ENCODE measurements at places on chromosomes 3 and 15.

DNA sequence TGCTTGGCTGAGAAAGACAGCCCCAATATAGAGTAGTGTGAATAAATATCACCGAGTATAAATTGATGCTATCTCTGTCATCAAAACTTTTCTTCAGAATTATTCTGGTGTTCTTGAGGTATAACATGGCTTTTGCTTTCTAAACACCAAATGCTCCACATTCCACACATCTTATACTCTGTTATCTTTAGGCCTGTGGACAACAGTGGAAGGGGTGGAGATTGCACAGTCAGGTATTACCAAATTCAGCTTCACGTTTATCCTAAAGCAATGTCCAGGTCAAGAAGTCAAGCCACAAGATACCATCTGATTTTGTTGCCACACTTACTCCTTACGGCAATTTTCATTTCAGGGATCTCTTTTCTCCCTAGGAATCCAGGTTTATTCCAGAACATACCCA, 394.8 kb downstream of the SI start:
- DNase-seq = no peak

GRCh38 chr3:184727357-184728009, 15.6 kb upstream of the MAGEF1 start:
- DNase-seq = peak; percentile 63

- no peak for DNase-seq
Measured at GRCh38 chr3:143529018-143529478, 319.2 kb downstream of the SLC9A9 start.

DNA sequence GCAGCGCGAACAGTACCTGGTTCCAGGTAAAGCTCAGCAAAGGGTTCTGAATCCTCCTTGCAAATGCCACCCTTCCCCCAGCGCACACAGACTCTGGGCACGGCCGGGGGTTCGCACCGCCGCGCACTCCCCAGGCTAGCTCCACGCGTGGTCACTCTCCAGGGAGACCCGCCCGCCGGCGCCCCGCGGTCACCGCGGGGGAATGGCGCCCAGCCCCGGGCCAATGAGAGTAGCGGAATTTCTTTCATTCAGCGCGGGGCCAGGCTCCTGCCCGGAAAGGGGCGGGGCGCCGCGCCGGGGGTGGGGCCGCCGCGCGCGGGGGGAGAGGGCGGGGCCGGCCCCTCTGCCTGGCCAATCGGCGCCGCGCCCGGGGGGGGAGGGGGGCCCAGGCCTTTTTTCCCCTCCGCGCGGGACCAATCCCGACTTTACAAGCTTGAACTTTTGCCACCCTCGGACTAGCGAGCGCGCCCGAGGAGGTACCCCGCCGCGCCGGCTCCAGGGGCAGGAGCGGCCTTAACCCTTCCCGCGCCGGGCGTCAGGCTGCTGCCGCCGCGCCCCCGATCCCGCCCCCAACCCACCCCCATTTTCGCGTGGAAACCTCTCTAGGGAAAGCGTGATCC, 1.1 kb upstream of the SMAD6 start:
- peak; percentile 85 for DNase-seq

GRCh38 chr3:184156522-184156955, 1.4 kb downstream of the DVL3 start:
- DNase-seq = peak; percentile 70

GRCh38 chr15:42584031-42584765, 8.8 kb downstream of the STARD9 start:
- DNase-seq = no peak

DNA sequence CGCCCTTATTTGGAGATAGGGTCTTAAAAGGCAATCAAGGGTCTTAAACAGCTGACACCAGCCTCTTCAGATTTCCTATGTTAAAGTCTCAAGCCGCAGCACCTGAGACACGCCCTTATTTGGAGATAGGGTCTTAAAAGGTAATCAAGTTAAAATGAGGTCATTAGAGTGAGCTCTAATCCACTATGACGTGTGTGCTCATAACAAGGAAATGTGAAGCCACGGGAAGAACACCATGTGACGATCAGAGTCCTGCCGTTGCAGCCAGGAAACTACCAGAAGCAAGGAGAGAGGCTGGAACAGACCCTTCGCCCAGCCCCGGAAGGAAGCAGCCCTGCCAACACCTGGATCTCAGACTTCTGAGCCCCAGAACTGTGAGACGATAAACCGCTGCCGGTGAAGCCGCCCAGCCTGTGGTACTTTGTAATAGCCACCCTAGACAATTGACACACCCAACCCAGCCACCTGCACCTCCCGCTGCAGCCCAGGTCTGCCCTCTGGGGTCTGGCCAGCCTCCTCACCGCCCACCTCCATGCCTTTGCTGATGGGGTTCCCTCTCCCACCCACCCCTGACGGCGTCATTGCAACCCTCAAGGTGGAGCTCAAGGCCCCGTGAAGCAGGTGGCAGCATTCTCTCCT, 137.9 kb downstream of the MEGF11 start:
- no peak for DNase-seq

GRCh38 chr3:169968224-169968885, 1.7 kb downstream of the SEC62 start:
- no peak for DNase-seq

GRCh38 chr15:78072080-78072892, 5.2 kb downstream of the TBC1D2B start:
- no peak for DNase-seq

DNA sequence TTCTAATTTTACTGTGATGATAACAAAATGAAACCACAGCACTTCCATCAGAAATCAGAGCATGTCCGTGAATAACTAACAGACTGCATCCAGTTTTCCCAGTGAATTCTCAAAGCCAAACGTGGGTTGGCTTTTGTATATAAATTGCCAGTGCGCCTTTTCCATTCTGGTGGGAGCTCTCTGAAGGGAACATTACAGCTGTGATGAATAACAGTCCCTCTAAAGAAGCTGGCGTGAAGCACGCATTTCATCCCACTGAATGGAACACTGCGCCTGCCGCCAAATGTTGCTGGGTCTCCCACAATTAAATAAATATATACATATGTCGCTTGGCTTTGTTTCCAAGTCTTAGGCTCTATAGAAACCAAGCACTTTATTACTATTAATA, 113.0 kb upstream of the PFN2 start:
- DNase-seq = no peak

DNA sequence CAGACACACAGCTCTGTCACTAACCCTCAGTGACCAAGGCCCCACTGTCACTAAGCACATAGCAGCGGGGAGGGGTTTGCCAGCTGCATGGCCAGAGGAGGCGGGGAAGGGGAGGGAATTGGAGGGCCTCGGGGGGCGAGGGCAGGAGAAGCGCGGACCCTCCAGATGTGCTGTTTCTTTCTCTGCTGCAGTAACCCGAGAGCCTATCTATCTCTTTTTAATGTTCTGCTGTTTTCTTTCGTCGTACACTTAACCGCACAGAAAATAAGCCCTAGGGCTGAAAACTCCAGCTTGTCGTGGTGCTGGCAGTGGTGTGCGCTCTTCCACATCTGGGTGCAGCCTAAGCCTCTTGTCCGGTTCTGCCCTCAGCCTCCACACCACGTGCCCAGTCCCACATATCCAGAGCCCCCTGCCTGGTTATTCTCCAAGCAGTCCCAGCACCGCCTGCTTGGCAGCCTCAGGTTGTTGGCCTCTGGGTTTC, 51.1 kb downstream of the BDH1 start:
- DNase-seq = no peak

DNA sequence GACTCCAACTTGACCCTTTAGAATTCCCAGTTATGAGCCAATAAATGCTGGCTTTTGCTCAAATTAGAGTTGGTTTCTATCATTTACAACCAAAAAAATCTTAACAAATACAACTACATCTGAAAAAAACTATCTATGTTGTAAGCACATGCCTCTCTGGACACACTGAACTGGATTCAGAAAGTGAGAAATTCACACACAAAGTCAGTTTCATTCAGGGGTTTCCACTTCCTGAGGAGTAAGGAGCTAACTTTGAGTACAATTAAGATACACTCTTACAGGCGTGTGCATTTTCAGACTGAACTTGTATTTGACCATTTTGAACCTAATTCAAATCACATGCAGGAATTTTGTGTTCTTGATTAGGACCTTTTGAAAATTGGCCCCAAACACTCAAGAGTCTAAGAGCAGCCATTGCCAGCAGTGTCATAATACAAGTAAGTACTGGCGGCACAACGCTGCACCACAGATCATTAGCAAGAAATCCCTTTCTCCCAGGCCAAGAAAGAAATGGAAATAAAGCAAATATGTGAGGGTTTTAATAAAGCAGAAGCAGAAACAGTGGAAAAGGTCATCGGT, 31.2 kb downstream of the LINS1 start:
- no peak for DNase-seq

DNA sequence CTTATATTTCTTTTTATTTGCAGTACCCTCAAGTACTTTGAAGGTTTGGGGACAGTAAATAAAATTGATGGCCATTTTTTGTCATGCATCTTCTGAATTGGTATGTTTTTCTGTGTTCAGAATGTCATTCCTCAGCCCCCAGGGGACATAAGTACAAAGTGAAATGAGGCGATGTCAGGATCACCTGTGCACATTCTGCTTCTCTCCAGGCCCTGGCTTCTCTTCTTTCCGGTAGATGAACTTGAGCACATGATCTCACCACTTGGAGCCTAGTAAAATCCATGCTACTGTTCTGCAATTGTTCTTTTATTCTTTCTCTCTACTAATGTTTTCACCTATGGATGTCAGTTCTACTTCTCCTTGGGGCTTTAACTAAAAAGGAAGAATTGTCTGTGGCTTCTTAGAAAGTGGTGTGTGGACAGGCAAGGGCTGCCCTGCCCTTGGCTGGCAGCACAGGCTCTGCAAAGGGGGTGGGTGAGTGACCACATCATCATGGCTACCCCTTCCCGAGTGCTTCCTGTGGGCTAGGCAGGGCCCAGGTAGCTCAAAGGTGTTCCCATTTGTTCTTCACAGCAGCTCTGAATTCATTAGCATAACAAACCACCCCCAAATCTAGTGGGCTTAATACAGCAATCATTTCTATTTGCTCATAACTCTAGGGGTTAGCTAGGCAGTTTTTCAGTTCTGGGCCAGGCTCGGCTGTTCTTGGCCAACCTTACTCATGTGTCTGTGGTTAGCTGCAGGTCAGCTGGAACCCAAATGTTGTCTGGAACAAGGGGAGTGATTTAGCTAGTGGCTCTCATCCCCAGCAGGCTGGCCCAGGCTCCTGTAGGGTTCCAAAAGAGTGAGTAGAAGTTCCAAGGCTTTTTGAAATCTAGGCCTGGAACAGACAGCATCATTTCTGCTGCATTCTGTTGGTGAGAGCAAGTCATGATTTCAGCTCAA, 154.0 kb upstream of the CTDSPL start:
- DNase-seq = no peak

Data from NCI-H1417 (cell line).